WERI-Rb-1 (cell line): ENCODE measurements at places on chromosomes 3 and 15.
A peak's percentile ranks its signal among the peaks of the same experiment; 100 is the strongest.

GRCh38 chr3:43997316-43997715 lies 244.4 kb upstream of the TOPAZ1 start:
- no peak for DNase-seq

GRCh38 chr3:143731776-143732175 lies 116.5 kb downstream of the SLC9A9 start:
- peak; percentile 62 for DNase-seq

GRCh38 chr3:134663721-134664456 lies 13.1 kb upstream of the KY start:
- DNase-seq, result no peak

DNA sequence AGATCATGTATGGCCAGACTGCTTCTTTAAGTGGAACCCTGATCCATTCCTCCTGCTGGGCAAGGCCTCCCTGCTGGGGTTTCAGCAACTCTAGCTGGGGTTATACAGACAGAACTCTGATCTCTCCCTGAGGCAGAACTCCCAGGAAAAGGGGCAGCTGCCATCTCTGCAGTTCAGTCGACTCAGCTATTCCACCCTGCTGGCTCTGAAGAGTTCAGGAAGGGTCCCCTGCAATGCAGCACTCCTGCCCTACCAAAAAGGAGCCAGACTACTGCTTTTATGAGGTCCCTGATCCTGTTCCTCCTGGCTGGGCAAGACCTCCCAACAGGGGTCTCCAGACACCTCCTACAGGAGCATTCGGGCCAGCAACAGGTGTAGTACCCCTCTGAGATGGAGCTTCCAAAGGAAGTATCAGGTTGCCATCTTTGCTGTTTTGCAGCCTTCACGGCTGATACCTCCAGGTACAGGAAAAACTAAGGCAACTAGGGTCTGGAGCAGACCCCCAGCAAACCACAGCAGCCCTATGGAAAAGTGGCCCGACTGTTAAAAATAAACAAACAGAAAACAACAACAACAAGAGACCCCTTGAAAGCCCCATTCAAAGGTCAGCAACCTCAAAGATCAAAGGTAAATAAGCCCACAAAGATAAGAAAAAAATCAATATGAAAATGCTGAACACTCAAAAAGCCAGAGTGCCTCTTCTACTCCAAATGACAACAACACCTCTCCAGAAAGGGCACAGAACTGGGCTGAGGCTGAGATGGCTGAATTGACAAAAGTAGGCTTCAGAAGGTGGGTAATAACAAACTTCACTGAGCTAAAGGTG lies 14.2 kb upstream of the CP start:
- DNase-seq, result no peak

- DNase-seq, result no peak
Measured at GRCh38 chr15:35040339-35041255, 44.5 kb downstream of the NANOGP8 start.

DNA sequence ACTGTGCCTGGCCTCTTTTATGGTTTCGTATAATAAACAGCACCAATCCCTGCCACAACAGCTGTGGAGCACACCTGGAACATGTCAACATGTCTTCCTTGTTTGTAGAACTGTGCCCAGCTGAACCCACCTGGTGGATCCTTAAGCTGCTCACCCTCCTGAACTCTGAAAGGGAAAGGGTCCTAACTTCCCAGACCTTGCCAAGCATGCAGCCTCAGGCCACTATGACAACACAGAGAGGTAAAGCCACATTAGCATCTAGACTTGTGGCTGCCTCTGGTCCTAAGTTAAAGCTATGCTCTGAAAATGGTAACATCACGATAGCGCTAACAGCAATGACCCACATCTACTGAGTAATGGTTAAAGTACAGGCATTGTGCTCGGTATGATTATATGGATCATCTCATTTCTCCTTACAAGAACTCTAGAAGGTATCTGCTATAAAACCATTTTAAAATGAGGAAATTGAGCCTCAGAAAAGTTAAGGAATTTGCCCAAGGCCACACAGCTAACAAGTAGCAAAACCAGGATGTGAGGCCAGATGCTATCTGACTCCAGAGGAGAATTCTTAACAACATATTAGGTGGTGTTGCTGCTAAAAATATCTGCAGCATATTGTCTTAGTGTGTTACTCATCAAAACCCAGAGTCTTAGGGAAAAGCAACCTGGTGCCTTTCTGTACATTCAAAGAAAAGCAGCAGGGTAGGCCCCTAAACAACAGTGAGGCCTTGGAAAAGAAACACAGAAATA lies 23.1 kb upstream of the HERC1 start:
- no peak for DNase-seq

DNA sequence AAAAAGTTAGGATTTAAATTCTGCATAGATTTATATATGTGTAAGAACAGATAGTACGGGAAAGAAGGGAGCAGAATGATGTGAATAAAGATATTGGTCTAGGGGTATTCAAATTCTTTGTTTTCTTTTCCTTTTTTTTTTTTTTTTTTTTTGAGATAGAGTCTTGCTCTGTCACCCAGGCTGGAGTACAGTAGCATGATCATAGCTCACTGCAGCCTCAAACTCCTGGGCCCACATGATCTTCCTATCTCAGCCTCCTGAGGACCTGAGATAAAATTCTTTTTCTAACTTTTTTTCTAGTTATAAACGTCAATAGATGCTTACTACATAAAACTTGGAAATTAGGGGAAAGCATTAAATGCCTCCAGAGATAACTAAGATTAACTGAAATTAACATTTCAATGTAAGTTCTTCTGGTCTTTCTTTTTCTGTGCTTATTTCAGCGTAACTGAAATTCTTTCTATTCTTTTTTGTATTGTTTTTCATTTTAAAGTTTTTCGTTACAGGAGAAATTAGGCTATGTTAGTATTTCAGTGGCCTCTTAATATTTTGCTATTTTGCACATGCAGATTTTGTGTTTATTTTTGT lies 29.2 kb downstream of the UBE2Q2 start:
- no peak for DNase-seq
